T-helper 2 cell (primary cell): ENCODE measurements at places on chromosomes 5 and 9.

- no peak for DNase-seq
These were observed 83.2 kb downstream of the WNK2 start for GRCh38 chr9:93267091-93267541.

DNA sequence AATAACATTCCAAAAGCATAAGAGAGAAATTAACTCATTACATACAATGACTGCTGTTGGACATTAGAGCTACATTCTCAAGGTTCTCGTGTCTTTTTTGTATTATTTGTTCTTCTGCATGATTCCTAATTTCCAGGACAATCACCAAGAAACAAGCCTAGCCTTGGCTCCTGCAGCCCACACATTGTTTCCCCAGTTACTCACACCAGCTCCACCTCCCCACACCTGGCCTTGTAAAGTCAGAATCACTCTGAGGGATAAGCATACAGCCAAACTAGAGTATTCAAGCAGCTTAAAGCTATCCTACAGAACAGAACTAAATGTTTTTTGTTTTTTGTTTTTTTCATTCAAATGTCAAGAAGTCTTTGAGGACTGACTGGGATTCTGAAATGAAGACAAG, 189.2 kb downstream of the HINT1 start:
- no peak for DNase-seq

GRCh38 chr5:55895346-55895745, 44.2 kb downstream of the IL31RA start:
- DNase-seq: no peak

DNA sequence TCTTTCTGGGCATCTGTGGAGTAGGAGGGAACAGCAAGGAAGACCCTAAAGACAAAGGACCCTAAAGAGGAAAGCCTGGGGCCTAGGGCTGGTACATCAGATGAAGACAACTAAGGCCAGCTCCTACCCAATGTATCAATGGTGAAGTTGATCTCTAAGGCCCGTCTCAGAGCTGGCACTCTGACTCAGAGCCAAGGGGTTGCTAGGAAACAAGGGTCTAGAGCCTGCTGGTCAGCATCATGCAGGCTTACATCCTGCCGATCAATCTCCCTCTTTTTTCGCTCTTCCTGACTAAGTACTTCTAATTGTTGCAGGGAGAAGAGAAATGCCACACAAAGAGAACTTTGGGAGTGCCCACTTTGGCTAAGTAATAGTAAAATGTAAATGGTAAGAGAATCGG, 26.2 kb downstream of the TRIM32 start:
- no peak for DNase-seq

DNA sequence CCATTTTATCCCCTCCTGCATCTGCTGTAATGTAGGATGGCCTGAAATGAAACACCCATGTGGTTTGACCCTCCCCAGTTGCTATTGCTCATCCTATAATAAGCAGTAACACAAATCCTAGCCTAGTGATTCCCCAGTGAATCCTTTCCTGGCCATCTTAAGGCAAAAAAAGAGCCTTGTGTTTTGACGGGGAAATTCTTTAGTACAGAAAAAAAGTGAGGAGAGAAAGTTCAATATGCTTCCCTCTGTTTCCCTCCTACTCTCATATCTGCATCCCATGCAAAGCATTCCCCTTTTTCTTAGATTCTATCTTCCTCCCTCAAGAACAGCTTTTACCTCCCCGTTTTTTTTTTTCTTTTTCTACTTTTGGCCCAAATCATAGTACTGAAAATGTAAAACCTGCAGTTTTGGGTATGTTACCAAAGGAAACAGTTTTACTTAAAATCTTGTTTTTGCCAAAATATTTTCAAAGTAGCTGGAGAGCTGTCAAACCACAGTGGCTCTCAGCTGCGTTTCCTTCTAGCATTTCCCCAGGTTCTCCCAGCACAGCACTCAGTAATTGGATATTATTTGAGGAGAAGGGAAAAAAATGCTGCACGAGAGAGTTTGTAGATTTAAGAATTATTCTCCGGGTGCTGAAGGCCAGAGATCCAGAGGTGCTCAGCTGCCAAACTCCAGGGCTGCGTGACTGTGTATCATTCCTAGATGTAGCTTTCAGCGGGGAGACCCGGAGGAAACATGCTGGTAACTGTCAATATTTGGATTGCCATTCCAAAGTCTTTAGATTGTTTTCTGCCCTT, 321.4 kb downstream of the NPR3 start:
- DNase-seq: no peak
